ENCODE measurements at places on chromosomes 2 and 18.
A peak's percentile ranks its signal among the peaks of the same experiment; 100 is the strongest.

- no peak for DNase-seq
Observed at GRCh38 chr2:222179592-222179991, 119.2 kb downstream of the PAX3 start.

GRCh38 chr18:12946549-12947284, 1.1 kb upstream of the SEH1L start:
- DNase-seq = peak; percentile 51

DNA sequence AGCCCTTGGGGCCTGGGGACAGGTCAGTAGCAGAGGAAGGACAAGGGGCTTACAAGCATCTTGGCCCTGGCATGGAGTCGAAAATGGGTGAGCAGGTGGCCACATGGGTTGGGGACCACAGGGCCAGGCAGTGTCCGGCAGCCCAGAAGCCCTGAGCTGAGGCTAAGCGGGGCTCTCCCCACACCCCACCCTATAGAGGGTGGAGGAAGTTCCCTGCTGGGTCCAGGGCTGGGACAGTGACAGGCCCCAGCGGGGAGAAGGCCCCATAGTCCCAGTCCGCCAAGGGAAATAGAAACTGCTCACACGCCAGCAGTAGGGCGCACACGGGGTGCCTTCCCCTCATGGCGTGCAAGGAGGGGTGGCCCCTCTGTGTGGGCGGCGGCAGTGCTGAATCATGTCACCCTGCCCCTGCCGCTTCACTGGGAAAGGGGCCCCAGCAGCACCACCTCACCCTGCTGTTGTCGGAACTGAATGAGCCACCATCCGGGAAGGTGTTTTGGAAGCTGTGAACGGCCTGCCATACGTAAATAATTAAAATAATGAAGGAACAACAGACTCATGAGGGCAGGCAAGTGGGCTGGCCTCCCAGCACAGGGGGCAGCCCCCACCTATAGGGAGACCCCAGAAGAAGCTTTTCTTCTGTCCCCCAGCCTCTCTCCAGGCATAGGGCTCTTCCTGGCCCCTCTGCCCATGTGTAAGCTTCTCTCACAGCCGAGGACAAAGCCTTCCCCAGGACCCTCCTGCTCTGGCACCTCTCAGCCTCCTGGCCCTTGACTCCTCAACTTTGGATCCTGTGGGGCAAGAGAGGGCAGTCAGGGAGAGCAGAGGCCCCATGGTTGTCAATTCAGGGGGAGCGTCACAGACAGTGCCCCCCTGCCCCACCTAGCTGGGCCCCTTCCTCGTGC, 12.7 kb upstream of the DUSP2 start:
- DNase-seq = peak; percentile 65

- DNase-seq = peak; percentile 29
Observed at GRCh38 chr2:47345590-47345924, 57.4 kb upstream of the MSH2 start.

DNA sequence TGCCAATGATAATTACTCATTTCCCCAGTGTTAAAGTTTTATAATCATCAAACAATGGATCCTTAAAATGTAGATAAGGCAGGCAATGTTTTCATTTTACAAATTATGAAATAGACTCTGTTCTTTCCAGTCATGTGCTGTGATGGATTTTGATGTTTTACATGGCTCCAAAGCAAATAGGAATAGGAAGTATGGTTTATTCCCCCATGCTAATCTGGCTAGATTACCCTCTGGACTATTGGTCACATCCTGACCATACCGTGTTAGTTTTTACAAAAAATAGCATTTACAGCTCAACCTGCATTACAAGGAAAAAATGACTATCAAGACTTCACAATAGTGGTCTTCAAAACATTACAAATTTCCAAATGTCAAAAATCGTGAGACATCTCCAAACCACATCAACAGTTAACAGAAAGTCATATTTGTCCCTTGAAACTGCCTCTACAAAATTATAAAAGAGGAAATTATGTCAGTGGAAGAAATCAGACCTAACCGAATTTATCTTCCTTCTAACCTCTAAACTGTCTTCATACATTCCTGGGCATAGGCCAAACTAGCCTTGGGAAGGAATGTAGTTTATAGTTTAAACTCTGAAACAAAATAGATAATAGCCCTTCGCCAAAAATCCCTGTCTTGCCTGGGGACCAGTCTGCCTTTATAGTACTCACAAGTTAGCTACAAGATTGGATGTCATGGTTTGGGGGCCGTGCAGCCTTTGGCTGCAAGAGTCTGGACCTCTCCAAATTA, 1941.2 kb upstream of the CELF4 start:
- no peak for DNase-seq

DNA sequence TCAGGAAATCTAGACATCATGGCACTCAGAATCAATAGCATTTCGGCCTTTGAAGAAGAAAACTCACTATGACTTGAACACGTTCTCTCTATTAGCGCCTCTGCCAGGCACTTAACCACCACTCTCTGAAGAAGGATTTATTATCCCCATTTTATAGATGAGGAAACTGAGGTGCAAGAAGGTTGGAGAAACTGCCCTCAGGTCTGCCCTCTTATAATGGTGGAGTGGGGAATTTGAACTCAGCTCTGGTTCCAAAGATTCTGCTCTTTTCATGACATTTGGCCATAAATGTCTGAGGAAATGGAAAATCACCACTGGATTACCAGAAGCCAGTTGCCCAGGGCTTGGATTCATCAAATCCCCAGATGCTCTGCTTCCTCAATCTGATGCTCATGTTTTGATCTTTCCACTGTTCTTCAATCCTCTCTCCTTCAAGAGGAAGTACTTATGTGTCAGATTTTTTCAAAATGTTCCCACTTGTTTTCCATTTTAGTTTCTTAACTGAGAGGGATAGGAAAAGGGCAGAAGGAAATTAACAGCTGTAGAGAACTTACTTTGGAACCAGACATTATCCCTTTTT, 68.1 kb downstream of the ANTXR1 start:
- no peak for DNase-seq

DNA sequence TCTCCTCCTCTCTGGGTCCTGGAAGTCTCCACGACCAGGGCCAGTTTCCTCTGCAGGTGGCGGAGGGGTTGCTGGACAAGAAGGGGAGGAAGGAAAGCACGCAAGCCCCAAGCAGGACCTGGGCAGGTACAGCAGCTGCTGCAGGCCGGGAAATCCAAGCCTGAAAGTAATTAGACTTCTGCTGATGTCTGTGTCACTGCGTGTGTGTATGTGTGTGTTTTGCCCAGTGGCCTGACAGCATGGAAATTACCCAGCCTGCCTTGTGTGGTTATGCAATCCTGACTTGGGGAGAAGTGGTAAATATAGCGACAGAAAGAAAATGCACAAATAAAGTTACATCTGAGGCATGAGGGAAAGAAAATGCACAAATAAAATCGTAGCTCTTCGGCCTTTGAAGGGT, 121.8 kb upstream of the ZBTB14 start:
- DNase-seq = no peak

DNA sequence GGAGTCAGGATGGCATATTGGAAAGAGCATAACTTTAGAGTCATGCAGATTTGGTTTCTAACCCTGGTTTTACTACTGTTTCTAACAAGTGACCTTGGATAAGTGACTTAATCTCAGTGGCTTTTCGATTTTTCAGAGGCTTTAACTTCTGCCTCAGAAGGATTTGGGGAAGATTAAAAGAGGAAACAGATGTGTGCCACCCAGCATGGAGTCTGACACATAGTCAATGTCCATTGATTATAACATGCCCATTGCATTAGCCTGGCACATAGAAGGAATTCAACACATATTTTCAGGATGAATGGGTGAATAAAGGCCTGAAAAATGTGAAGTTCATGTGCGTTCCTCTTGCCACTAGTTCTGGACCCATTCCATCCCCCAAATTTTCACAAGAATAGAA, 438.2 kb downstream of the EPHA4 start:
- DNase-seq = no peak

- no peak for DNase-seq
Observed at GRCh38 chr2:224861266-224861665, 145.1 kb upstream of the CCDC195 start.

DNA sequence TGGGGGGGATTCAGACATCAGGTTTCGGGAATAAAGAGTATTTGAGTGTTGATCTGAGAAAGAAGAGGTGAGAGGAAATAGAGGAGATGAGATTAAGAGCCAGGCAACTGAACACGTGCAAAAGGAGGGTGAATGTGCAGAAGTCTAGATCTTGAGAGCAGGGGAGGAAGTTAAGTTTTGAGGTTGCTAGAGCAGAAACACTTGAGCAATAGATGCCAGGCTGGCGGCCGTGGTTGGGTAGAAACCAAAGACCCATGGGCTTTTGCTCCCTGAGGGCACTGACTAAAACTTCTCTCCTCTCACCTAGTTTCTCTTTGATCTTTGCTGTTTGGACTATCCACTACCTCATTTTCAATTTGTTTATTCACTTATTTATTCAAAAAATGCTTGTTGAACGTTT, 116.0 kb downstream of the CDC42EP3 start:
- DNase-seq = no peak

- no peak for DNase-seq
Observed at GRCh38 chr2:138942466-138942865, 162.3 kb upstream of the NXPH2 start.

- DNase-seq = no peak
Observed at GRCh38 chr2:60478660-60479059, 74.8 kb downstream of the BCL11A start.

- no peak for DNase-seq
Observed at GRCh38 chr18:48930926-48931325, 19.8 kb downstream of the SMAD7 start.

- DNase-seq = no peak
Observed at GRCh38 chr2:189233527-189233926, 54.0 kb upstream of the COL5A2 start.

GRCh38 chr2:987789-988188, 37.1 kb downstream of the SNTG2 start:
- no peak for DNase-seq

GRCh38 chr18:45856531-45856930, 31.1 kb downstream of the SIGLEC15 start:
- DNase-seq = no peak

GRCh38 chr2:208579678-208580077, 173.1 kb downstream of the PTH2R start:
- no peak for DNase-seq

- DNase-seq = peak; percentile 48
Observed at GRCh38 chr2:86368161-86368824, 30.9 kb upstream of the REEP1 start.

DNA sequence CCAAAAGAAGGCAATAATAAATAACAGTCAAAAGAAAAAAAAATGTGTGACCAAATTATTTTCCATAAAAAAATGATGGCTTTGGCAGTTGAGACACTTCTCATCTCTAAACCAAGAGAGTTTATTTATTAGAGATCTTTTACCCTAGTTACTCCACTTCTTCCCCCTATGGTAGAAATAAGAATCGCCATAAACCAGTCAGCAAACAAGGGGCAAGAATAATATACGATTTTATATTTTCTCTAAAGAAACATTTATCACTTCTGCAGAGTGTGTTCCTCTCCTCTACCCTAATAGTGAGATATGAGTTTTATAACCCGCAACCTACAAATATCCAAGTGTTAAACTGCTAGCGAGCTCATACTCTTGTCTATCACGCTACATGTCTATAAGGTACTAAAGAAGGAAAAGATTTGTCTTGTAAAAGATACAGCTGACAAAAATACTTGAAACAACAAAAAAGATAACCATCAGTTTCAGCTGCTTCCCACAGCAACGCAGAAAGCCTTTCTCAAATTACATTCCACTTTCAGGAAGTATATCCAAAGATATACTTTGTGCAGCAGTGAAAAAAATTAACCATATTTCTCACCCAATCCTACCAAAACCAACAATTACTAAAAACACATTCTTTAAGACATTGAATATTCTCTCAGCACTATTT, 2.3 kb downstream of the RNF103 start:
- DNase-seq = no peak

DNA sequence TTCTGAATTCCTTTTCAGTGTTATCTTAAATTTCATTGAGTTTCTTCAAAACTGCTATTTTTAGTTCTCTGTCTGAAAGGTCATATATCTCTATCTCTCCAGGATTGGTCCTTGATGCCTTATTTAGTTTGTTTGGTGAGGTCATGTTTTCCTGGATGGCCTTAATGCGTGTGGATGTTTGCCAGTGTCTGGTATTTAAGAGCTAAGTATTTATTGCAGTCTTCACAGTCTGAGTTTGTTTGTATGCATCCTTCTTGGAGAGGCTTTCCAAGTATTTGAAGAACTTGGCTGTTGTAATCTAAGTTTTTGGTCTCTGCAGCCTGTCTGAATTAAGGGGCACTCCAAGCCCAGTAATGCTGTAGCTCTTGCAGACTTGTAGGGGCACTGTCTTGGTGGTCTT, 249.3 kb downstream of the ZNF385B start:
- no peak for DNase-seq

- DNase-seq = no peak
Observed at GRCh38 chr2:85791704-85792565, 38.1 kb downstream of the ATOH8 start.

GRCh38 chr2:232120911-232121310, 159.4 kb downstream of the DIS3L2 start:
- peak; percentile 7 for DNase-seq

- no peak for DNase-seq
Observed at GRCh38 chr18:74819433-74820059, 221.9 kb downstream of the ZNF407 start.

DNA sequence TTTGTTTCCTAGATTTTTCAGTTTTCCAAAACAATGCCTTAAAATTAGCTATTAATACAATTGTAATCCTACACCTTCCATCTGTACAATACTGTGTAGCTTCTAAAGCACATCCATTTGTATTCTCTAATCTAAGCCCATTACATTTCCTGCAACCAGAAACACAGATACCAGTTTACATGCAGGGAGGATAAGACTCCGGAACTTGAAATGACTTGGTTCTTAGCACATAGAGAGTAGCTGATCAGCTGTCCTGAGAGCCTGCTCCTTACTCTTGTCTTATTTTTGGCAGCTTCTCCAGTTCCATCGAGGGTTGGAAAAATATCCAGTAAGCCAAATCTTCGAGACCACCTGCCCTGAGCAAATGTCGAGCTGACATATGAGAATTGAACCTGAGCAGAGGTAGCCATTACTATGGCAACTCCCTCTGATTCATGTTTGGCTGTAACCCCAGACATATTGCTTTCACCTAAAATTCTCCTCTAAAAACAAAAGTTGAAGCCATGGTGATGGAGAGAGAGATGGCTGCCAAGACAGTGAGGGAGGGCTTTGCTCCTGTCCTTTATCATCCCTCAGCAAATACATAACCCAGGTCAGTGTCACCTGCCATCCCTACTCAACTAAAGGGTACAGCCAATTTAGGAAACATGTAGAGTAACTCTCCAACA, 542.8 kb downstream of the IRS1 start:
- DNase-seq = peak; percentile 3

DNA sequence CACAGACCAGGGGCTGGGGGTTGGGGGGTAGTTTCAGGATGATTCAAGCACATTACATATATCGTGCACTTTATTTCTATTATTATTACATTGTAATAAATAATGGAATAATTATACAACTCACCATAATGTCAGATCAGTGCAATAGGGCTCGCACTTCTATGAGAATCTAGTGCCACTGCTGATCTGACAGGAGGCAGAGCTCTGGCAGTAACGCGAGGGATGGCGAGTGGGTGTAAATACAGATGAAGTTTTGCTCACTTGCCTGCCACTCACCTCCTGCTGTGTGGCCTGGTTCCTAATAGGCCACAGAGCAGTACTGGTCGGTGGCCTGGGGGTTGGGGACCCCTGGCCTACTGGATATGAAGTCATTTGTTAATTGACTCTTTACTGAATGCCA, 190.5 kb downstream of the CLIP4 start:
- DNase-seq = no peak

All from Daoy (cell line).